ENCODE measurements at places on chromosomes 5 and 9.

GRCh38 chr5:108720391-108720790, 27.3 kb upstream of the FER start:
- DNase-seq, result no peak

- no peak for DNase-seq
Observed at GRCh38 chr5:9059920-9060691, 485.8 kb downstream of the SEMA5A start.

- no peak for DNase-seq
Observed at GRCh38 chr5:124919747-124920525, 173.5 kb upstream of the ZNF608 start.

- no peak for DNase-seq
Observed at GRCh38 chr5:176413709-176414191, 2.6 kb downstream of the CLTB start.

DNA sequence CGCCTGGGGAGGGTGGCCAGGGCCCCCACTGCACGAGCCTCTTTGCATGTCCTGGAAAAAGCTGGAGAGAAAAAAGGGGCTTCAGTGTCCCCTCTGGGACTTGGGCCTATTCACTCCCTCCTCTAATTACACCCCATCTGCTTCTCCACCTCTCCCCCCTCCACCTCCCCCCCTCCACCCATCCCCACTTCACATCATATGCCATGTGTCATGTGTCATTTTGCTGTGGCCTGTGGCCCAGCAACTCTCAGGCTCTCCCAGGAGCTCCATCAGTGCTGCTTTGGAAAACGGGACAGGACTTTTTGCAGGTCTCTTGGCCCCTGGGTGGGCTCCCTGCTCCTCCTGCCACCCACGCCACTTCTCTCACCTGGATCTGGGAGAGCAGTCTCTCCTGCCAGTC, 68.7 kb downstream of the NTNG2 start:
- DNase-seq, result no peak

DNA sequence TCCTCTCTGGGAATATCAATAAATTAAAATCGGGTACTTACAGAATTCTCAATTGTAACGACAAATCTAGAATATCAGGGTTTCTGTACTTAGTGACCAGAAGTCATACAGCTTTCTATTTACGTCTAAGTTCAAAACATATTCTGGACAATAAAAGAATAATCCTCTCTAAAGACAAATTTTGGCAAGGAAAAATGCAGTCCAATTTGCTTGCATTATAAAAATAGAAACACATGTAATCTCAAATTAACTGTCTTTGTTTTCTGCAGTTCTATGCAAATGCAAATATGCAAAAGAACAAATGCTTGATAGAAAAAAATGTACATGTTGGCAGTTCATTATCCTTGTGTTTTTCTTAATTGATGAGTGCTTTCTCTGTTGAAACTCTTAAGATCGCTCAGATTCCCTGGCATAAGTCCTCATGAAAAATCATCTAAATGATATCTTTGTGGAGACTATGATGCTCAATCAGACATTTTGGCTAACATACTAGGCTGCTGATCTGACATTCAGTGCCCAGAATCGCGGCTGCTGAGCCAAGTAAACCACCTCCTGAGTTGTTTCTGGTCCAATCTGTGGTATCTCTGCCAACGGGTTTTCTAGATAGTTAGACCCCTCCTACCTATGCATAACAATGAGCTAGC, 990.1 kb upstream of the C9orf72 start:
- DNase-seq, result no peak

DNA sequence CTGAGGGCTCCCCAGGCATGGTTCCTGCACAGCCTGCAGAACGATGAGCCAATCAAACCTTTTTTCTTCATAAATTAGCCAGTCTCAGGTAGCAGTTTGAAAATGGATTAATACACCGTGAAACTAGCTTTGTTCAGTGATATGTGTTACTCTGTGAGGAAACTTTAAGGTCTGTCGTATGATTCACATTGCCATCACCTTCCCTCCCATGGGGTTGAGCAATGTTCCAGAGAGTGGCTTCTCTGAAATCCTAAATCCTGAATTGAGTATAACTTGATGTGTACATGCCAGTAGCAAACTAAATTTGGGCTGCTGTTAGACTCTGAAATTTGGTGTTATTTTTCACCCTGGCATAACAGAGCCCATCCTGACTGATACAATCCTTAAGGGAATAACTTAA, 866.4 kb upstream of the C9orf72 start:
- no peak for DNase-seq

Data from T-helper 22 cell (primary cell).